Left ventricle myocardium superior (tissue), 1 donor: ENCODE measurements at places on chromosomes 2 and 18.

- no peak for DNase-seq
Measured at GRCh38 chr18:56907771-56908170, 239.1 kb upstream of the BOD1L2 start.

GRCh38 chr2:225074919-225075681, 32.8 kb upstream of the DOCK10 start:
- DNase-seq: no peak

DNA sequence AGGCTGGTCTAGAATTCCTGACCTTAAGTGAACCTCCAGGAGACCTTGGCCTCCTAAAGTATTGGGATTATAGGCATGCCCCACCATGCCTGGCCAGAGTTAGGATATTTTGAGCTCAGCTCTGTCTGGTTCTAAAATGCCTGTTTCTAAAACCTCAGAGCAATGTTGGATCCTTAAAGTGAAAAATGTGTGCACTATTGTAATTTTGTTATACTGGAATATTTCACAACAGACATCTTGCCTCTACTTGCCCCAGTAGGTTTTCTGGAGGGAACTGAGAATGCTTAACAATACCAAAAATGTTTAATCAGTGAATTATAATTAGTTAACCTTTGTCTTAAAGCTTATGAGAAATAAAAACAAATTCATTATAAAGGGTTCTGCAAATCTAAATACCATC, 144.6 kb upstream of the CCDC195 start:
- no peak for DNase-seq

DNA sequence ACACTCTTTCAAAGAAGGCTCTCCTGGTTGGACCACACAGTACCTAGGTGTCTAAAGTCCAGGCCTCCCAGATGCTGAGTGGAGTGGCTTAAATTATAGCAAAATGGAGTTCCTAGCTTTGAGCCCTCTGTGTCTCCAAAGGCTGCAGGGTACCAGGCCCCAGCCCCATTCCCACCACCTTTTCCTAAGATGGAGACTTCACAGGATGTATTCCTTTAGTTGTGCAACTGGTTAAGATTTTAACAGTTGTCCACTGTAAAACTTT, 4.9 kb downstream of the SMAD7 start:
- no peak for DNase-seq

DNA sequence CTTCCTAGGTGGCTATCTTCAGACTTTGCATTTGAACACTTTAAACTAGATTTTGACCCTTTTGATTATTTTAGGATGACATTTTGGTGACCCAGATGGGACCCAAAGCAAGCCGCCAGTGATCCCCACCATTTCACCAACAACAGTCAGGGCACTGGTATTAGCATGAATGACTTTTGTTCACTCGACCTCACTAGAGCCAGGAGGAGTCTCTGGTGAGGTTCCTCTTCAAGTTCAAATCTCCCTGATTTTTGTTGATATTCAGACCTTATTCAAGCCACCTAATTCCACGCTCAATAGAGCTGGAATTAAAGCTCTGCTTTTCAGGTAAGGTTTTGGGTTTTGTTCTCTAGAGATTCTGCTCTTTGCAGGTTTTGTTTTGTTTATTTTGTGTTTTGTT, 202.3 kb downstream of the MREG start:
- no peak for DNase-seq

DNA sequence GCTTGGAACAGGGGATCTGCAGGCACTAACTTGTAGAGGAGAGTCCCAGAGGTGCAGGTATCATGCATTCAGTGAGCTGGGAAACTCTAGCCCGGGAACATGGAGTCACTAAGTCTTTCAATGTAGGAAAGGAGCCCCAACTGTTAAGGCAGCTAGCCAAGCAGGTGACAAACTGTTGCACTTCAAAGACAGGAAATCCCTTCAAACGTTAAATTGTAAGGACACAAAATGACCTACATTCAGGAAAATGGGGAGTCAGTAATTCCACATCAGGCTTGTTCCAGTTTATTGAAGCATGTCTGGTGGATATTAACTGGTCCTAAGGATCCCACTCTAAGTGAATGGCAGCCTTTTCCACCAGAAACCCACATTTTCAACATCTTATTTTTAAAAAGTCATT, 364.5 kb downstream of the MTX2 start:
- DNase-seq: no peak

DNA sequence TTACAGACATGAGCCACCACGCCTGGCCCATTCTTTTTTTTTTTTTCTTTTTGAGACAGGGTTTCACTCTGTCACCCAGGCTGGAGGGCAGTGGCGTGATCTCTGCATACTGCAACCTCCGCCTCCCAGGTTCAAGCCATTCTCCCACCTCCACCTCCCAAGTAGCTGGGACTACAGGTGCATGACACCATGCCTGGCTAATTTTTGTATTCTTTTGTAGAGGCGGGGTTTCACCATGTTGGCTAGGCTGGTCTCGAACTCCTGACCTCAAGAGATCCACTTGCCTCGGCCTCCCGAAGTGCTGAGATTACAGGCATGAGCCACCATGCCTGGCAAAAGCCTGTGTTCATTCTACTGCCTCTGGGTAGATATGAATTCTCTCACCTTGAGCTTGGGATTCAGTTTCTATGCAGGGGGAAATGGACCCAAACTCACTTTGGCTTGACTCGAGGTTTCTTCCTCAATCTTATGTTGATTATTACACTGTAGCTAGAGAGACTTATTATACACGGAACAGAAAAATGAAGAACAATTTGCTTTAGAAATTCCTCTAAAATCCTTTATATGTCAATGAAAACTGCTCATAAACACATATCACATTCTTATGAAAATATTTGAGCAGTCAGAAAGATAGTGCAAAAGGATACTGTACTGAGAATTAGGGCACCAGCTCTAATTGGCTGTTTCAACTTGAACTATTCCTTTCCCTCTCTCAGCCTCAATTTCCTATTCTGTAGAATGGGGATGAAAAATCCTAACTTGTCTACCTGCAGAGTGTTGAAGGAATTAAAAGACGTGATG, 252.3 kb downstream of the MYCN start:
- no peak for DNase-seq

GRCh38 chr2:176110415-176111308, 3.6 kb downstream of the HOXD11 start:
- no peak for DNase-seq

DNA sequence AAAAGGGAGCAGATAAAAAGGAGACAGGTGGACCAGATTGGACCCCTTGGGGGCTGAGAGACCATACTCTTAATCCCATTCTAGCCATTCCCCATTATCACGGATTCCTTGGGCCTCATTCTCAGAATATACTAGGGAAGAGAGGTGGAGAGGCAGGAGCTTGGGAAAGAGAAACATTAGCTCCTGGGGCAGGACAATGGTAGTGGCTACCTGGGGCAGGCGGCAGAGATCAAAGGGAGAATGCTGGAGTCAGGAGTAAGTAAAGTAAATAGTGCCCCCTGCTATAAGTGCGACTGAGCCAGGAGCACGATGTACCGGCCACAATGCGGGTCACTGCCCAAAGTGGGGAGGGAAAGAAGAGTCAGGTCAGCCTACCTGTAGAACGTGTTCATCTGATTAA, 20.4 kb upstream of the IHH start:
- DNase-seq: no peak

DNA sequence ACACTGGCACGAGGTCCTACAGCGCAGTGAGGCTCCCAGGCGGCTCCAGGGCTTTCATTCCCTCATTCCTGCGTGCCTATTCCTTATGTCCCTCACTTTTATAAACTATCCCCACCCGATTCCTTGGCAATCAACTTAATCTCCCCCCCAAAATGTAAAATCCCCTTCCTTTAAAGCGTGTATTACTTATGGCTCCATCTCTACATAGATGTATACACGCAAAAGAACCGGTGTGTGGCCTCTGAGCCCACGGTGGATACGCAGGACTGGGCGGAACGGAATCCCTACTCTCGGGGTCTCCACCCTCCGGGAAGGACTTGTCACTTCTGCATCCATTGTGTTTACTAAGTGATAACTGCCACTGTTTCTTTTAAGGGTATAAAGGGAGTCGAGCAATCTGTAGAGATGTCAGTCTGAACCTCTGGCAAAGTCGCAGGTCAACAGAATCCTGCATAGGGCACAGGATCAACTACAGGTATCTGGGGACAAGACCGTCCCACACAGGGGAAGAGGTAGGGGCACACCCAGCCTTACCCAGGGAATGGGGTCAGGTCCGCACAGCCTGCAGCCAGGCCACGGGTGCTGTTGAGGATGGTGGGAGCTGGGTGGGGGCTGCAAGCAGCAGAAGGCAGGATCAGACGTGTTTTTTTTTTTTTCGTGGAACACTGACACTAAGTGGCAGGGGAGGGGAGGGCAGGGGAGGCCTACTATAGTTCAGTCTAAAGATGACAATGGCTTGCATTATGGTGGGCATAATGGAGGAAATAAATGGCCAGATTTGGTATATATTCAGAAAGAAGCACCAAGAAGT, 42.1 kb downstream of the HDLBP start:
- DNase-seq: no peak
